ENCODE measurements at places on chromosomes 11 and 22. TPM values are rescaled to one million over a fixed set of nuclear protein-coding genes. Genes with fewer than 3 reads are reported as not detected.

- no peak for DNase-seq
These were observed 662.5 kb downstream of the LUZP2 start for GRCh38 chr11:25159341-25159740.

GRCh38 chr11:29200791-29201562, 815.9 kb downstream of the KCNA4 start:
- no peak for DNase-seq

GRCh38 chr22:50444663-50445062, 30.2 kb downstream of the SBF1 start:
- no peak for DNase-seq

DNA sequence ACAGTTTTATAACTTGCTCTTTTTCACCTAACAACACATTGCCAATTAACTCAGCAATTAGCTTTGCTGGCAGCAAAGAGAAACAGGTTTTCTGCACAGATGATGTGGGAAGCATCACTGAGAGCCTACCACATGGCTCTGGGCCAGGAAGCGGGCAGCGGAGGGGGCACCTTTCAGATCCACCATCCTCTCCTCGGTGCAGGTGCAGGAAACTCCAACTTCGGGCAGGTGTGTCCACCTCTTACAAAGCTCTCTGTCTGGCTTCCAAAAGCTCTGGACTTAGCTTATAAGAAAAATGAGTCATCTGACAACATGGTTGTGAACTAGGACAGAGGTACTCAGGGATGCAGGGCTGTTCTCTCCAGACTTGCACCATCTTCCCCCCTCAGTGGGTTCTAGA, 77.0 kb downstream of the RPS6KA4 start:
- no peak for DNase-seq

DNA sequence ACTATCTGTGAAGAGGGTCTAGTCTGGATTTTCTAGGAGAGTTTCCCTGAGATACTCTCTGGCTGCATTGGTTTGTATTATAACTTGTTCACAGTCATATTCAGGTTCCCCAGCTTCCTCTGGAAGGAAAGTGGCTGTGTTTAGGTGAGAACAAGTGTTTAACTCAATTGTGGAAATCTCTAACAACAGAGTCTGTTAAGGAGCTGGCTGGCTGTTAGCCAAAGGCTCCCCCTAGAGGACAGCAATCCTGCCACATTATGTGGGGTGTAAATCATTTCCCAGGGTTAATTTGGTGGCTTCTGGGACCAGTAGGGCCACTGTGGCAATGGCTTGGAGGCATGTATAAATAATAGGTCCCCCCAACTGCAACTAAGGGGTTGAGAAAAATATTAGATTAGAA, 18.4 kb downstream of the MS4A6E start:
- peak; percentile 51 for DNase-seq

- no peak for DNase-seq
These were observed 8.3 kb downstream of the RELT start for GRCh38 chr11:73384531-73384871.

DNA sequence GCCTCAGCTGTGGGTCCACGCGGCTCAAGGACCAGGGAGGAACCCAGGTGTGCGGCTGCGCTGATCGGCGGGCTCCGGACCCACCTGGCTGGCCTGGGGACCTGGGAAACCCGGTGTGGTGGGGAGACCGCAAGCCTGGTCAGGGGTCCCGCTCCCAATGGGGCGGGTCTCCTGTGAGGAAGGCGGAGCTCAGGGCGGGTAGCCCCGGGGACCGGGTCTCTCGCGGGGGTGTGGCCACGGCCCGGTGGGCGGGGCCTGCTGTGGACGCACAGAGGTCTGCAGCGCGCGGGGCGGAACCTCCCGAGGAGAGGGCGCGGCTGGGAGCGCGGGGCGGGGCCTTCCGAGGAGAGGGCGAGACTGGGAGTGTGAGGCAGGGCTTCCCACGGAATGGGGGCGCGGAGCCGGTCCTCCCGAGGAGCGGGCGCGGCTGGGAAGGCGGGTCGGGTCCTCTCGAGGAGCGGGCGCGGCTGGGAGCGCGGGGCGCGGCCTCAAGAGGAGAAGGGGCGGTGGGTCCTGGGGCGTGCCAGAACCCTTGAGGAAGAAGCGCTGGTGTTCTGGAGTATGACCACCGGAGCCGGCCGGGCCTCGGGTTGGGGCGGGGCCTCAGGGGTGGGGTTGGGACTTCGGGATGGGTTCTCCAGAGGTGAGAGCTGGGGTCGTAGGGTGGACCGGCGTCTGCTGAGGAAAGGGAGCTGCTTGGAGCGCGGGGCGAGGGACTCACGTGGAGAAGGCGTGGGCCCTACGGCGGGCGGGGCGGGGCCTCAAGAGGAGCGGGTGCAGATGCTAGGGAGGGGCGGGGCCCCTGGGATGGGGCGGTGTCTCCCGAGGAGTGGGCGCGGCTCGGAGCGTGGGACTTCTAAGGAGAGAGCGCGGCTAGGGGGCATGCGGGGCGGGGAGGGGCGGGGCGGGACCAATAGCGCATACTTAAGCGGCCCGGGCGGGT, 20.8 kb downstream of the DGCR6L start:
- DNase-seq: peak; percentile 92

- peak; percentile 86 for DNase-seq
These were observed 12.6 kb upstream of the MAPK8IP1 start for GRCh38 chr11:45872651-45873356.

Gene GRIA4
- not detected for total RNA-seq

Gene TRIM49
- not detected for total RNA-seq

Gene OR4A16
- not detected for total RNA-seq

Gene SMC1B
- 0.16 TPM for total RNA-seq

Measured in SK-MEL-5 (cell line).